ENCODE measurements at places on chromosomes 7 and 10. TPM values are rescaled to one million over a fixed set of nuclear protein-coding genes. Genes with fewer than 3 reads are reported as not detected.
A peak's percentile ranks its signal among the peaks of the same experiment; 100 is the strongest.

ATRNL1 gene
- 0.89 TPM for total RNA-seq

TEX36 gene
- not detected for total RNA-seq

DNA sequence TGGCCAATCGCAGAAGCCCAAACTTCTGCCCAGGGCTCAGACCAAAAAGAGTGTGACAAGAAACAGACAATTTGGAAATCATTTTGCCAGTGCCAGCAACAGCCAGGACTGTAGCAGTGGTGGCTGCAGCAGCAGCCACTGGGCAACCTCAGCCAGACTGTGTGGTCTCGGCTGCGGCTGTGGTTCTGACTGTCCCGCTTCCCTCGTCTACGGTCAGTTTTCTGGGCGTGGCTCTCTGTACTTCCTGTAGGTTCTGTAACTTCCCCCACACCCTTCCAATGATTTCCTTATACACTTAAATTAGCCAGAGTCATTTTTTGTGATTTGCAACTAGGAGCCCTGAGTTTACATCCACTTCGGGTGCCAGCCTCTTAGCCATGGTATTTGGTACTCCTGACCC lies 39.9 kb downstream of the CYTH3 start:
- peak; percentile 70 for DNase-seq

DNA sequence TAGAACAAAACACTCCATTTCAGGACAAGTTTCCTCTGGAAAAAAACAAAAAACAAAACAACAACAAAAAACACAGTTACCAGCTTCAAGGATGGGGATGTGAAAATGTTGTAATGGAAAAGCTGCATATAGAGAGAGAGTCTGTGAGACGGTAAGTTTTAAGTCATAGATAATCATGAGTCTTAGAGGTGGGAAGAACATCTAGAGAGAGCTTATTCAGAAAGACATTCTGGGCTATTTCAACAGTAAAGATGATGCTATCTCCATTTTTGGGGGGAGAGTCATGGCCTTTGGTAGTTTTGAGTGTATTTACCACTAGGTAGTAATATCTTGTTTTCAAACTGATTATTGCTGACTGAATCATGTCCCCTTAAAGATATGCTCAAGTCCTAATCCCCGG lies 23.3 kb upstream of the INPP5F start:
- DNase-seq, result no peak

CLCN1 gene
- not detected for total RNA-seq

RBP3 gene
- total RNA-seq, result not detected

GRCh38 chr7:124934841-124935240 lies 5.2 kb upstream of the POT1 start:
- no peak for DNase-seq

- DNase-seq, result no peak
Observed at GRCh38 chr7:71595176-71595575, 463.2 kb downstream of the GALNT17 start.

GRCh38 chr7:29626730-29627129 lies 63.1 kb downstream of the PRR15 start:
- DNase-seq, result no peak

DNA sequence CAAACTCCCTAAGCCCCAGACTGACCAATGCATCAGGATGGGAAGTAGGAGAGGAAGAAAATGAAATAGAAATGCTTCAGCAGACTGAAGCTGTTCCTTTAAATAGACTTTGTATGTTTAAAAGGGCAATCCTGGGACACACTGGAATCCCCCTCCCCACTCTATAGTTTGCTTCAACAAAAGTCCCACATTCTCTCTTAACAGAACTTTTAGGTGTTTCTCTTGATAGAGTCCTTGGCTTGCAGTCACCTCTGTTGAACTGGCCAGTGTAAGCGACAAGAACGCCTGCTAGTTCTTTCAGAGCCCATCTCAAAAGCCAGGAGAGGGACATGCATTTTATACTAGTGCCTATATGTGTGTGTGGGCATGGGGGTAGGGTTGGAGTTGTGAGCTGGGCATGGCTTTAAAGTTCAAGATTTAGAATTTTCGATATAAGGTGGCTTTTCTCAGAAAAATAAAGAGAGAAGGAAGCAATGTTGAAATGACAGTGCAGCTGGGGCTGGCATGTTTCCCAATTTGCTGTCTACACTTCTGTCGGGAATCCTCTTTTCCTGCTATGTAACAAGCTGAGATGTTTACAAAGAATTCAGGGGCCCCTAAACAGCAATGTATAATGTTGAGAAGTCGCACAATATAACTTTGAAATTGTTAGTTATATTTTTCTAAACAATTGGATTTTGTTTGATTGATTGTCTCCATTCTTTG lies 2.1 kb downstream of the TBX20 start:
- no peak for DNase-seq

DNA sequence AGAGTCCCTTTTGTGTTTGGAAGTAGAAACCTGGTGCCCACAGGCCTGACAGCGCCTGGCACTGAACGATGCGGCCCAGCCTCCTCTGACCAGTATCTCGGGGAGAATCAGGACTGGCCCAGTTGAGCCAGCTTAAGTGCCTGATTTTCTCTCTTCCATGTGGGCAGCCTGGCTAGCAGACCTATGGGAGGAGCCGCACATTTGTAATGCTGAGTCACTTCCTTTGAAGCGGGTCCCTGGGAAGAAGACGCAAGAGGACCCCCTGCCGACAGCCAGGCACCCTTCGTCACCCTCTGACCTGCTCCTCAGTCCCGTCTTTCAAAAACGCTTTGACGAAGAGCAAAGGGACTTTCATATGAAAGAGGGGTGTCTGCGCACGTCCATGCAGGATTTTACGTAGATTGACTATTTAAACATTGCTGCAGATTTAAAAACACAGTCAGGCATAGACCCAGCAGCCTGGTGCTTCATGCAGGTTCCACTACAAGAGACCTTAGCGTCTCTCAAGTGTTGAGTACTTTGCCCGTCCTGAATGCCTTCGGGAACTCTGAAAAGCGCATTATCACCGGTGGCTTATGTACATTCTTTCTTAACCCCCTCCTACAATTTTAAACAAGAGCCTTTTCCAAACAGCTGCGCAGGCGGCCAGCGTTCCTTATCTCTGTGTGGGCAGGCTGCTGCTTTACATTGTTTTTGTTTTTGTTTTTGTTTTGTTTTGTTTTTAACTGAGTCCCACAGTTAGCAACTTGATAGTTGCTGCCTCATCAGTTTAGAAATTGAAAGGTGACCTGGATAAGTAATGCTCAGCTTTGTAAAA lies 36.5 kb upstream of the AP5Z1 start:
- no peak for DNase-seq

MPLKIP gene
- 36.9 TPM for total RNA-seq

TNS3 gene
- 56.9 TPM for total RNA-seq

- no peak for DNase-seq
Observed at GRCh38 chr10:49500412-49500811, 38.5 kb downstream of the ERCC6 start.

DNA sequence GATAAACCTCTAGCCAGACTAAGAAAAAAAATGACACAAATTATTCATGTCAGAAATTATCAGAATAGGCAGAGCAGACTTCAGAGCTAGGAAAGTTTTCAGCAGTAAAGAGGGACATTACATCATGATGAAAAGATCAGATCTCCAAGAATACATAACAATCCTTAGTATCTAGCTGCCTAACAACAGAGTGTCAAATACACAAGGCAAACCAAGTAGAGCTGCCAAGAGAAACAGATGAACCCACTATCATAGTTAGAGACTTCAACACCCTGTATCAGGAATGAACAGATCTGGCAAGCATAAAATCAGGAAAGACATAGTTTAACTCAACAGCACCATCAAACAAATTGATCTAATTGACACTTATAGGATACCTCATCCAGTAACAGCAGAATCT lies 92.3 kb downstream of the NKX6-2 start:
- DNase-seq, result no peak

- DNase-seq, result no peak
Observed at GRCh38 chr7:110448918-110449317, 642.0 kb upstream of the LRRN3 start.

SLC16A12 gene
- 0.34 TPM for total RNA-seq

CAMK2B gene
- total RNA-seq, result 0.76 TPM

DNA sequence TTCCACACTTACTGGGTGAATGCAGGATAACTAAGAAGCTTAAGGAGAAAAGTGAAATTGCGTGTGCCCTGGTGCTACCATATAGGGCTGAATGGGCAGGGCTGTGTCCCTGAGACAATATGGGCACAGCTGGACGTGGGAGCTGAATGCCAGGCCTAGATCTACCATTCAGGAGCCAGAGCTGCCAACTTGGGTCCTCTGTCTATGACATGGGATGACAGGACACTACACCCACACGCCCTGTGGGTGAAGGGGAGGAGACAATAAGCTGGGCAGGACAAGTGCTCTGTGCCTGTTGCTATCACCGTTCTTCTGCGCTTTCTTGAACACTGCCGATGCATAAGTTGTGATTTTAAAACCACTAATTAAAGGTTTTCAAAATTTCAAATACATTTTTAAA lies 293.9 kb downstream of the TNS3 start:
- DNase-seq, result no peak

DNA sequence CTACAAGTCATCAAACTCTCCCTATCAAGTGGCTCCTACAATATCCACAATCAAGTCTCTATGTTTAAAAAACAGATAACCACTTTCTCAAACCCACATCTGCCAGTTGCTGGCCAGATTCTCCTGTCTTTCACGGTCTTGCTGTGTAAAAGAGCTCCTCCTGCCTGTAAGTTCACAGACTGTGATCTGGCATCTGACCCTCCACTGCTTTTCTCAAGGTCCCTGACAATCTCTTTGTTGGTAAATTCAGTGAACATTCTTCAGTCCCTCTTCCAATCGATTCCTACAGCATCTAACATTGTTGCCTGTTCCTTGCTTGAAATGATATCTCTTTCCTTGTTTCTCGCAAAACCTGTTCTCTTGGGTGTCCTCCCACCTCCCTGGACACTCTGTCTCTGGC lies 18.5 kb upstream of the LMOD2 start:
- DNase-seq, result no peak

GRCh38 chr7:90005836-90006235 lies 148.4 kb upstream of the STEAP1 start:
- DNase-seq, result no peak

DNA sequence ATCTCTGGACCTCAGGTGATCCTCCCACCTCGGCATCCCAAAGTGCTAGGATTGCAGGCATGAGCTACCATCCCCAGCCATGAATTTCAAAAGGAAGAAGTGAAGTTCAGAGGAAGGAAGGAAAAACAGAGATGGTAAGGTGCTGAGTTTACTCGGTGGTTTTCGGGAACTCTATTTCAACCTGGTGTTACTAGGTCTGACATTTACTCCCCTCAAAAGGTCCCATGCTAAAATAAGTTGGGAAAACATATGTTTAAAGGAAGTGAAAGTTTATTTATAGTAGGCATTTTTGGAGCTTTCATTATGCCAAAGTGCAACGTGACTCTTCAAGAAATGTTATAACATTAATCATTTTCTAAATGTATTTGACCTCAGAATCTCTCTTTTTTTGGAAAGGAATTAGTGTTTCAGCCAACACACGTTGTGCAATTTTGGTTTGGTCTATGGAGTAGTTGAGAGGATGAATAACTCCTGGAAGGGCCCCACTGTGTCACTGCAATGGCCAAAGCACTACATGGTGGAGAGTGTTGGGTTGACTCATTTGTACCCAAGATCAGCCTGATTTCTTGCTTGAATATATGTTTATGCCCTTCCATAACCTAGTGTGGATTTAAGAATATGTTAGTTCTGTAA lies 114.7 kb upstream of the FAM171A1 start:
- DNase-seq, result no peak

HOGA1 gene
- not detected for total RNA-seq

DNA sequence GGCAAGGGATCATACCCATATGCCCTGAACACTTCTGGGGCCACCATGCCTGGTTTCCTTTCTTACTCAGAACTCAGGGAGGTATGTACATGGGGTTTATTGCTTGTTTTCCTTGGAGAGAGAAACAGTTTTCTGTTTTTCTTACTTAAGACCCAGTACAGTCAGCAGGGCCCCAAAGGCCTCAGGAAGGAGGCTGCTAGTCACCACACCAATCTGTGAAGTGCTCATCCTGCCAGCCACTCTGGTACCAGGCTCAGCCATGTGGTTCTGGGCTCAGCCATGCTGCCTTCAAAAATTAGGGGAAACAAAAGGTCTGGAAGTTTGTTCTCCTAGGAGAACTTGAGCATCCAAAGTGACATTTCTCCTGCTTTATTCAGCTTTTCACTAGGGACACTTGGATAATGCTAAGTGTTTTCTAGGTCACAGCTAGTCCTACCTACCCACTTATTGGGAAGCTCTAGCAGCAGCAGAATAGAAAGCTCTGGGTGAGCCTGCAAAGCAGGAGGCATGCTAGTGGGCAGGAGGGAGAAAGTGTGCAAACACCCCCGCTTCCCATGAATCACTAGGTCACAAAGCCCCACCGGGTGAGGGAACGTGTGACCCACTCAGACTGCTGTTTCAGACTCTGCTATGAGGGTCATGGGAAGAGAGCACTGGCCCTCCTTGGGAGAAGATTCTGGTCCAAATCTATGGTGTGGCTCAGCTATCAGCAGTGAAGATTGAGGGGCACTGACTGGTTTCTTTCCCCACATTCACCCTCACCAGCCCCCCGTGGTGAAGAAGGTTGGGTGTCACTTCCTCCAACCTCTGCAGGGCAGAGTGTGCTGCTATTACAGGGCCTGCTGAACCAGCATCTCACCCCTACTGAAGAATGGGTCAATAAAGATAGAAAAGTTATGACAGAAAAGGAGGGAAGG lies 23.9 kb downstream of the NUDCD3 start:
- DNase-seq, result no peak

GRCh38 chr7:28481091-28481926 lies 69.0 kb downstream of the CREB5 start:
- no peak for DNase-seq

DNA sequence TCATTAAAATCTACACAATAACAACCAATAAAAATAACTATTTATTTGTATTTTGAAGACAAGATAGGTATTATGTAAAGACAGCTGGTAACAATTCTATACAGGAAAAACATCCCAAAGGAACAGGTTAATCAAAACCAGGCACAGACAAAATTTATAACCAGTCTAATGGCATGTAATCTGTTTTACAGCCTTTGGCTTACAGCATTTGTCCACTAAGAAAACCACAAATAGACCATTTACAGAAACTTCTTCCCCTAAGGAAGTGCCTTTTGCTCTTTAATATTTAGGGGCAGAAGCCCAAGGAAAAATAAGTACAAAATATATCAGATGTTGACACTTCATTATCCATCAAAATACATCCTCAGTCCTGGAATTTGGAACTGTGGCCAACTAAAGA lies 65.0 kb downstream of the SVIL start:
- no peak for DNase-seq

SEPHS1 gene
- 33.4 TPM for total RNA-seq

GRCh38 chr10:99604862-99605261 lies 15.4 kb downstream of the SLC25A28 start:
- no peak for DNase-seq

GRCh38 chr10:90872648-90873020 lies 860 bp downstream of the RPP30 start:
- no peak for DNase-seq
